ENCODE measurements at places on chromosomes 4 and X.

GRCh38 chr4:8846046-8846720 is 25.5 kb downstream of the HMX1 start:
- DNase-seq = no peak

- no peak for DNase-seq
These were observed 94.3 kb upstream of the ATXN3L start for GRCh38 chrX:13414006-13414647.

DNA sequence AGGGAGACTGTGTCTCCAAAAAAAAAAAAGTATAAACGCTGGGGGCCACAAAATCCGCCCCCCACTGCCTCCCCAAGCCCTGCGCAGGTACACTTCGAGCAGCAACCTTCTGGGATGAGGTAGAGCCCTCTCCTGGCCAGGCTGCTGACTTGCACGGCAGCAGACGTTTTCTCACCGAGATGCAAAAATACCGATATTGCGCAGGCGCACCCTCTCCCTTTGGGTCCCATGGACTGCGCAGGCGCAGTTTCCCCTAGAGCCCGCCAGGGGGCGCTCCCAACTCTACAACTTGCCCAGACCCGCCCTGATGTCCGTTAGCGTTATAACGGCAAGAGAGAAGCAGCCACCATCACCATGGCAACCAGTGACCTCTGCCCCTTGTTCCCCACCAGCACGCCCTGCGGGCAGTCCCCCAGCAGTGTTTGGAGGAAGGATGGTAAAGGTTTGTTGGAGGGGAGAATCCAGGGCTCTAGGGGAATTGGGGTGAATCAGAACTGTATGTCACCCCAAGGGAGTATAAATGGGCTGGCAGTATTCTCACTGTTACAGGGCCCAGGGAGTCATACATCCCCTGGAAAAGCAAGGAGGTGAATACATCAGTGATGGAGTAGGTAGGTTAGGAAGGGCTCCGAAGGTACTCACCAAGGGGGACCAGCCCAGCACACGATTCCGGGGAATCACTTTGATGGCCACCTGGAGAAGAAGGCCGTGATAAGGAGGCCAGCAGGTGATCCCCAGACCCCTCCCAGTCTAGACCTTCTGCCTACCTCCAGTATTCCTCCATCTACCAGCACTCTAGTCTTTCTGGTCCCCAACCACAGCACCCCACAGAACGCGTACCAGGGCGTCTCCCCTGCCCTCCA is 1.5 kb downstream of the PIM2 start:
- peak; percentile 89 for DNase-seq

DNA sequence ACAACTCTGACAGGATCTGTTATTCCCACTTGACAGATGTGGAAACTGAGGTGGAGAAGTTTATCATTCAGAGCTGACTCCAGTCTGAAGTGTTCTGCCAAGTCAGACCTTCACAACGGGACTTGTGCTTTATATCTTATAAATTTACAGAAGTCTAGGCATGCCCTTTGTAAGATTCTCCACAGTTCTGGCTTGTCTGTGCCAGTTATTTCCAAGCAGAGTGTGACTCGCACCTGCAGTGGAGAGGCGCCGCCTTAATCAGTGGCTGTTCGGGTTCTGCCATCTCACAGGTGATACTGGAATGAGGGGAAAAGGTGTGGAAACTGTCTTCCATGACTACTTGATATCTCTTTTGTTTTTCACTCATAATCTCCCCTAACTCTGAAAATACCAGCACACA is 63.2 kb downstream of the CPEB2 start:
- DNase-seq = no peak

DNA sequence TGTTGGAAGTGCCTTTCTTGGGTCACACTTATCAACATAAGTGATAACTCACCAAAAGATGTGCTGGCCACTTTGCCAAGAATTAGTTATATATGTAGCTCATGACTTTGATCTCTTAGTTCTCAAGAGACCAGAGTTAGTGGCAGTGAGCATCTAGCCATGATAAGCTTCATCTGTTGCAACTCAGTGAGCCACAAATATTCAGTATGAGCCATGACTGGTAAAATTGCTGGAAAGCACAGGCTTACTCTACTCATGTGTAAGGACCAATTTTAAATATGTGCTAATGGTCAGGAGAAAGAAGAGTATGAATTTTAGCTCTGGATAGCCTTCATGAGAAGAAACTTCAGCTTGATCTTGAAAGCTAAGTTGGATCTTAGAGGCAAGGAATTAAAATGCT is 59.4 kb upstream of the TLL1 start:
- DNase-seq = no peak

DNA sequence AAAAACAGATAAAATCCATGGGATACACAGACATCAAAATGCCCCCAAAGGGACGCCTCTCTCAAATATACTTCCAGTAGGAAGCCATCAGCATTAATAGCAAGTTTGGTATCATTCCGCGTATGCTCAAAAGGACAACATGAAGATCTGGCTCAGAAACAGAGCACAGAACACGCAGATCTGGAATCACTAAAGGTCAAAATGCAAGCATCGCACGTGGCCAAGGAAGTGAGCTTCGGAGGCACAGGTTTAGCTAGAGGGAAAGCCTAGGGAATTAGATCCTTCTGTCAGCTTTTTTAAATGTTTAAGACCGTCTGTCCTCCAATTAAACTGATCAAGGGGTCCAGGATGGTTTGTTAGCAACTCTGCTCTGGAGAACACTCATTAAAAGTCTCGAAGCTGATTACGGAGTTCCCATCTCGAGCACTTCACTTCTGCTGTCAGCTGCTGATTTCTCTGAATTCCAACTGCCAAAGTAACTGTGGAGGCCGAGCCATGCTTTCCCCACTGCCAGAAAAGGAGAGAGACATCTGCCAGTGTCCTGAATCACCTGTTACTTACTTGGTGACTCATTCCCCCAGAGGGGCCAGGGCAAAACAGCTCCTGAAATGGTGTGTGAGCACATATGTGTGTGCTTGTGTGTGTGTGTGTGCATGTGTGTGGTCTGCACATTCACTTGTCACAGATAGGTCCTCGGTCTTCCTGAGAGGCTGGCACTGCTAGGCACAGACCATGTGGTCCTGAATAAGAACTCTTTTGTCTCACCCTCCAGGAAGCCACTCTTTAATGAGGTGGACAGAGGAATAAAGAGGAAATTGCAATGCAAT is 177.7 kb upstream of the PPARGC1A start:
- DNase-seq = peak; percentile 61

- peak; percentile 5 for DNase-seq
These were observed 55.6 kb downstream of the HAUS3 start for GRCh38 chr4:2186133-2186864.

DNA sequence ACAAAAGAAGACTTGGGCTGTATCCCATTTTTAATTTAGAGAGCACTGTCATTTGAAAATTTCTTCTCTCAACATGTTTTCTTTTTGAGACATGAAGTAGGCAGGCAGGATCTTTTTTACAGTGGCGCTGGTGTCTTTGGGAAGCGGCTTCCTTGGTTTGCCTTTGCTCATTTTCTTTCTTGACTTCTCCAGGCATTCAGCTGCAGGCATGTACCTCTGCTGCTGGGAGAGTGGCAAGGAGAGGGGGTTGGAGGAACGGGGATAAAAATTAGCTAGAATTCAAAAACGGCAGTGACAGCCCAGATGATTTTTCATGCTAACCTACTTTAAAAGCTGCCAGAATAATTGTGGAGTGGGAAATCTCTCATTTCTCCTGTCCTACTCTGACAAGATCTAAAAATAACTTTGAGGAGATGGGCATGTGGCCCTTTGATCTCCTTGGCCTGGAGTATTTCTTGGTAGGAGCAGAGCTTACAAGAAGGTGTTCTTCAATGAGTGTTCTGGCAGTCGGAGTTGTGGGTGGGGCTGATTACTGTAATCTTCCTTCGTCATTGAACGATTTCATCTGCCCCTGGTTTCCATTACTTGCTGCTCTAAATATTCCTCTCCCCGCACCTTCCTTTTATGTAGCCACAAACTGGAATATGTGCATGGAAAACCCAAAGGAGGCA is 54.8 kb downstream of the TBL1X start:
- DNase-seq = no peak

DNA sequence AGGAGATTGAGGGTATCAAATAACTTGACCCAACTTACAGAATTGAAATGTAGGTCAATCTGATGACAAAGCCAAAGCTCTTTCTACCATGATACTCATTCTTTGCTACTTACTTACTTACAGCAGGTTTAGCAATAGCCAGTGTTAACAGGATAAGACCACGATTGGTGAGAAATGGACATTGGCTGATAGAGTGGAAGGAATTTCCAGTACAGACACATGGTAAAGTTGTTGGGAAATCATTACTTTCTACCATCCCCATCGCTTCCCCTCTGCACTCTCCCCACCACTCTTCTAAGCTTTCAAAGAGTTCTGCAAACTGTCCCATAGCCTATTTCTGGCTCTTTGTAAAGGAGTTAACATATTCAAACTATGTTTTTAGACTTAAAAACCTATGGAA is 119.7 kb downstream of the CHRNA9 start:
- DNase-seq = no peak

GRCh38 chr4:98480535-98480934 is 177.9 kb downstream of the TSPAN5 start:
- DNase-seq = no peak

- DNase-seq = peak; percentile 87
These were observed 15.9 kb upstream of the MAP9 start for GRCh38 chr4:155392481-155393184.

GRCh38 chrX:17465201-17465600 is 90.2 kb downstream of the NHS start:
- no peak for DNase-seq

GRCh38 chrX:13489454-13489853 is 79.9 kb upstream of the EGFL6 start:
- DNase-seq = peak; percentile 85

- DNase-seq = no peak
These were observed 86.3 kb upstream of the CITED1 start for GRCh38 chrX:72392042-72392441.

GRCh38 chr4:100106982-100107381 is 83.3 kb downstream of the DDIT4L start:
- DNase-seq = no peak
